ENCODE measurements at places on chromosomes 16 and 17. TPM values are rescaled to one million over a fixed set of nuclear protein-coding genes. Genes with fewer than 3 reads are reported as not detected.

The PPP1R1B gene
- not detected for total RNA-seq

DNA sequence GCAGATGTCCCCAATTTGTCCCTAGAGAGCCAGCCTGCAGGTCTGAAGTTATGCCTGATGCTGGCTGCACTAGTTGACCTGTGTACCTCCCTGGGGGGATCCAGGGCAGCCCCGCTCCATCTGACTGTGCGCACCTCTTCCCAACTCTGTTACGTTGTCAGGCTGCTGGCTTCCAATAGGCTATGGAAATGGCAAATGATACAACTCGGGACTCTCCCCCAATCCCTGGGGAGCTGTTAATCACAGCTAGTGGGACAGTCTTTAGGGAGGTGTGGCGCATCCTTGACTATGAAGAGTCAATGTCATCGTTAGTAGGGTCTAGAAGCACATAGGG, 30.1 kb downstream of the GPRC5B start:
- no peak for DNase-seq
- H3K36me3 ChIP-seq: no peaks in the 10 kb centered on the region
- H3K27me3 ChIP-seq: no peaks in the 10 kb centered on the region
- H3K4me1 ChIP-seq: peaks cover 12% of the 10 kb centered on the region
- no peak overlapping the region for H3K4me3 ChIP-seq

DNA sequence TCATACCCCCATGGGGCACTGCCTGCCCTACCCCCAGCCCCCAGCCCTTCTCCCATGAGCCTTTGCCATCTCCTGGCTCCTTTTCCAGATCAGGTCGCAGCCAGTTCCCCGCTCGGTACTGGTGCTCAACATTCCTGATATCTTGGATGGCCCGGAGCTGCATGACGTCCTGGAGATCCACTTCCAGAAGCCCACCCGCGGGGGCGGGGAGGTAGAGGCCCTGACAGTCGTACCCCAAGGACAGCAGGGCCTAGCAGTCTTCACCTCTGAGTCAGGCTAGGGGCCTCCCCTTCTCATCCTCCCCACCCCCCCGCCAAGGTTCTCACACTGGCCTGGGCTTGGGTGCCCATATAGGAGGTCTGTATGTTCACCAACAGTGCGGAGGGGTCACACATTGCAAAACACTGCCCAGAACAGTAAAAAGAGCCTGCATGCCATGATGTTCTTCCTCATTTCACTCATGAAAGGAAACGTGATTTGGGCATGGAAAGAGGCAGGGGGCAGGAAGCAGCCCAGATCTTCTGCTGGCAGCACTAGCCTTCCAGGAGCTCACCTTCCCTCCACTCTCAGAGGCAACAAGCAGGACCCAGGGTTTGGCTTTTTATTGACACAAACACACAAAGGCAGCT, 7.5 kb downstream of the IFI35 start:
- DNase-seq: no peak
- no peak overlapping the region for H3K4me3 ChIP-seq

- H3K27me3 ChIP-seq: no peaks in the 10 kb centered on the region
- no peaks in the 10 kb centered on the region for H3K4me1 ChIP-seq
- no peak for DNase-seq
- H3K4me3 ChIP-seq: no peak overlapping the region
- no peak overlapping the region for H3K27ac ChIP-seq
These were observed 6.2 kb upstream of the CD300LG start for GRCh38 chr17:43840814-43841213.

DNA sequence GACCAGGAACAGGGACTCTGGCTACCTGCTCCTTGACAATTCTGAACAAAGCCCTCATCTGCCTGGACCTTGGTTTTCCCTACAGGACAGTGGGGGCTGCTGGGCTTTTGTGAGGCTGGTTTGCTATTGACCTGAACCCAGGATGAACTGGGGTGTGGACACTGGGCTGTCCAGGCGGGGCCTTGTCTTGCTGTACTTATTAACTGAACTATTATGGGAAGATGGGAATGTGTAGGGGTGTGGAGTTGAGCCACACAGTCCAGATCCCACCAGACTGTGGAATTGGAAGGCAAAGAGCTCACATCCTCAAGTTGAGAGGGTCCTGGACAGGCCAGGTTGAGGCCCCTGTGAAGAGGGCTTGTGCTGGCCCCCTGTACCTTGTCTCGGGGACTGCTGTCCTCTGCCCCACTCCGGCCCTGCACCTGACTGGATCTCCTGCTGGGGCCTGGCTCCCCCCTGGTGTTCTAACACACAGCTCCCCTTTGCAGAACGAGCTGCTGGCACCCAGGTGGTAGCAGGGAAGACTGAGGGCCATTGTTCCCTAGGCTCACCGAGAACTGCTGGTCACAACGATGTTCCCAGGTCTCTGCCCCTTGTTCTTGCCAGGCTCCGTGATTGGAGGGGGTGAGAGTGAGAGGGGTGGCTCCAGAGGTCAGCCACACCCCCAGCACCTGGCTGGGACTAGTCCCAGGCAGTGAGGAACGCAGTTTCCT, 51.8 kb upstream of the CDC42EP4 start:
- H3K36me3 ChIP-seq: no peaks in the 10 kb centered on the region
- no peaks in the 10 kb centered on the region for H3K27me3 ChIP-seq
- no peak overlapping the region for H3K4me3 ChIP-seq
- DNase-seq: no peak
- H3K4me1 ChIP-seq: peaks cover 41% of the 10 kb centered on the region

- H3K36me3 ChIP-seq: no peaks in the 10 kb centered on the region
- H3K4me3 ChIP-seq: no peak overlapping the region
- H3K27ac ChIP-seq: no peak overlapping the region
- no peak for DNase-seq
- peaks cover 5% of the 10 kb centered on the region for H3K4me1 ChIP-seq
These were observed 10.9 kb downstream of the SLC13A2 start for GRCh38 chr17:28484296-28484695.

The SOCS1 gene
- total RNA-seq: 8.1 TPM

DNA sequence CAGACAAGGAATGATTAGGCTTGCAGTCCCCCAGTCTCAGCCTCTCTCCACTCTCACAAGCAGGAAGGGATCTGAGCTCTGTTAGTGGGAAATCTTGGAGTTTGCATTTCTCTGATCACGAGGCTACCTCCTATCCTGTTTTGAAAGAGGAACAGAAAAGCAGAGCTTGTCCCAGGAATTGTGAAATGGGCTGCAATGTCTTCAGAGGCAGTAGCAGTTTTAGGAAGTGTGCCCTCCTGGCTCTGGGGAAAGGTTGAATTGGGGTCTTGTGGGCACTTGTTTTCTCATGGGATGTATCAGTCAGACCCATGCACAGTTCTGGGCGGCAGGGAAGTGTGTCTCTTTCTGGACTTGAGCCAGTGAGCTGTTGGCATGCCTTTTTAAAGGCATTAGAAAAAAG, 22.8 kb downstream of the NUP85 start:
- H3K36me3 ChIP-seq: peaks cover 22% of the 10 kb centered on the region
- no peaks in the 10 kb centered on the region for H3K4me1 ChIP-seq
- no peak overlapping the region for H3K27ac ChIP-seq
- no peak overlapping the region for H3K4me3 ChIP-seq
- no peak for DNase-seq

The C16orf96 gene
- not detected for total RNA-seq

DNA sequence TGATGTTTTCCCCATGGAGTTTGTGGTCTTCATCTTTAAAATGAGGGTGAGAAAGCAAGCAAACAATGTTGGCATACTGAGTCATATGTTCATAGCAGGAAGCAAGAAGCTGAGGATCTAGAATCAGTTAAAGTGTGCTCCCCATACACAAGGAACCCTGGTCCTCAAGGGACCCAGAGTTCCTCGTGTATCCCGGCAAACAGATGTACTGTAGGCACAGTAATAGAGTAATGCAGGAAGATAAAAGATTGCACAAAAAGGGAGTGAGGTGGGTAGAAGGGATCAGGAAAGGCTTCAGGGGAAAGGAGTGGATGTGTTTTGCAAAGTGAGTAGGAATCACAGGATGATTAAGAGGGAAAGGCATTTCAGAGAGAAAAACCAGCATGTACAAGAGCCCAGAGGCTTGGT, 412.3 kb upstream of the CDH11 start:
- no peak overlapping the region for H3K27ac ChIP-seq
- no peaks in the 10 kb centered on the region for H3K36me3 ChIP-seq
- DNase-seq: no peak
- H3K4me3 ChIP-seq: no peak overlapping the region
- no peaks in the 10 kb centered on the region for H3K4me1 ChIP-seq

The HCRT gene
- not detected for total RNA-seq

DNA sequence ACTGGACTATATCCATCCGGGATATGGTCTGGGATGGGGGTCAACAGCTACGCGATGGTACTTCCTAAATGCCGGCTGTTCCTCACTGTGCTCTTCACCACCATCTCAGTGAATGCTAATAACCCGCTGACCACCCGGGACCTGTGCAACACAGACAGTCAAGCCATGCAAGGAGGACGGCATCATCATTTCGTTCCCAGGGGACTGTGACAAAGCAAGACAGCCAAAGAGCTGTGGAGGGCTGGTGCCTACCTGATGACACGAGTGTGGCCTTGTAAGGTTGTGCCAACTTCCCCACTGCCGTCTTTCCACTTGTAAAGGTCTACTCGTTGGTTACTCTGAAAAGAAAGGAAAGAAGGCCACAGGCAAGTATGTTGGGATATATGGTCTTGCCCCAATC, 33.7 kb downstream of the WDR59 start:
- no peak overlapping the region for H3K4me3 ChIP-seq
- H3K4me1 ChIP-seq: peaks cover 6% of the 10 kb centered on the region
- H3K36me3 ChIP-seq: peaks cover 19% of the 10 kb centered on the region
- no peak overlapping the region for H3K27ac ChIP-seq
- no peak for DNase-seq

The TCAP gene
- 1.9 TPM for total RNA-seq

- H3K4me3 ChIP-seq: no peak overlapping the region
- no peaks in the 10 kb centered on the region for H3K36me3 ChIP-seq
- DNase-seq: no peak
- H3K4me1 ChIP-seq: peaks cover 31% of the 10 kb centered on the region
- H3K27me3 ChIP-seq: no peaks in the 10 kb centered on the region
These were observed 10.0 kb upstream of the MPRIP start for GRCh38 chr17:17032131-17032692.

DNA sequence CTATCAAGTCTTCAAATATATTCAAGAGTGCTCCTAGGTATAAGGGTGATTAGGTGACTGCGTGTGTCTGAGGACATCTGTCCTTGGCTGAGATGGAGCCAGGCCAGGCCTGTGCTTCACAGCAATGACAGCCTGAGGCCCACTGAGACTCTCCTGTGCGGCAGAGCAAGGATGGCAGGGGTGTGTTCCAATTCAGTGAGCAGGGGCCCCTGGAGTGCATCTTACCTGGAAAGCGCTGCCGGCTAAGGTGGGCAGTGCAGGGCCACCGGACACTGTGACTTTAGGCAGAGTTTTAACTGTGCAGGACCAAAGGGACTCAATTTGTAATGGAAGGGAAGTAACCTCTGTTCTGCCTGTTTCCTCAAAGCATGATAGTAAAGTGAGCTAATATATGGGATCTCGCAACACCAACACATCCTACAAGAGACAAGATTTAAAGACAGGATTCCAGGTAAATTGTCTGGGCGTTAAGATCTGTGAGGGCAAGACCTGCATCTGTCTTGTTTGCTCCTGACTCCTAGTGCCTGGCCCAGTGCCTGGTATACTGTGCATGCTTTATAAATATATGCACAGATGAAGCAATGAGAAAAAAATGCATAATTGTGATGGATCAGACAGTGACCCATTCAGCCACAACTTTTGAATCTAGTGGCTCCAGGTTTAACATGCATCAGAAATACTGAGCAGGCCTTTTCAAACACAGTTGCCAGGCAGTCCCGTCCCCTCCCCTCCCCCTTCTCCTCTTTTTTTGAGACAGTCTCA, 86.7 kb downstream of the MRC2 start:
- H3K4me1 ChIP-seq: peaks cover 6% of the 10 kb centered on the region
- no peaks in the 10 kb centered on the region for H3K27me3 ChIP-seq
- H3K27ac ChIP-seq: no peak overlapping the region
- H3K36me3 ChIP-seq: no peaks in the 10 kb centered on the region

DNA sequence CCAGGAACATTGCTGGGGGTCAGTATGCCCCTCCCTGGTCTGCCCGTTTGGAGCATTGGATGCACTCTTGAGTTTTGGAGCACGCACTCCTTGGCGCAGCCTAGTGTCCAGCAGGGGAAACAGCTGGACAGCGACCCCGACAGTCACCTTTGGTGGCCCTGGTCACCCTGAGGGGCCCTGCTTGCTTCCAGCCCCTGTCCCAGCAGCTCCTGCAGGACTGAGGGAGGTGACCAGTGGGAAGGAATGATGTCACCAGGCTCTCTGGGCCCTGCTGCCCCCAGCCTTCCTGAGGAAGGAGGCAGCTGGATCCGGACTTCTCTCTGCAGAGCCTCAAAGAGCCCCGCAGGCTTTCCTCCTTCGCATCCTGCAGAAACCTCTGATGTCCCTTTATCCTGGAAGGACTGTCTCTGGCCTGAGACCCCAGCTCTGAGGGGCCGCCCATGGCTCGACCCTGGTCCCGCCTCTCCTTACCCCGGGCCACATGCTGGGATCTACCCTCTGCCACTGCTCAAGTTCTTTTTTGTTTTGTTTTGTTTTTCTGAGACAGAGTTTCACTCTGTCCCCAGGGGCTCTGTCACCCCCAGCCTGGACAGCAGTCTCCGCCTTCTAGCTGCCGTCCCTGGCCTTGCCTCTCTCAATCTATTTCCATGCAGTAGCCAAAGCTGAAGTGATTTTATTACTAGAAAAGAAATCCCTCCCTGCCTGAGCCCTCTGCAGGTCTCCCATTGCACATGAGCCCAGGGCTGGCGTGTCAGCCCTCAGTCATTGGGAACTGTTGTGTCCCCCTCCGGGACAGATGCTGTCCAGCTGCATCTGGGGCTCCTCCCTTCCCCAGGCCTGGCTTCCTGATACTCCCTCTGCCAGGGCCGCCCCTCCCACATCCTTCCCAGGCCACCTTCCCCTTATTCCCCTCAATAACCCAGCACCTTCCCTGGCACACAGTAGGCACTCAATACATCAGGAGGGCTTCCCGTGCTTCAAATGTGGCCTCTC, 11.6 kb downstream of the ZSCAN10 start:
- no peak overlapping the region for H3K4me3 ChIP-seq
- no peaks in the 10 kb centered on the region for H3K36me3 ChIP-seq
- DNase-seq: peak; percentile 25
- no peaks in the 10 kb centered on the region for H3K4me1 ChIP-seq

GRCh38 chr17:31697838-31698237, 161.2 kb downstream of the COPRS start:
- H3K27me3 ChIP-seq: no peaks in the 10 kb centered on the region
- no peaks in the 10 kb centered on the region for H3K36me3 ChIP-seq
- DNase-seq: no peak
- H3K27ac ChIP-seq: no peak overlapping the region
- H3K4me1 ChIP-seq: no peaks in the 10 kb centered on the region

GRCh38 chr16:87608400-87608985, 6.2 kb downstream of the JPH3 start:
- peak; percentile 71 for DNase-seq
- H3K36me3 ChIP-seq: no peaks in the 10 kb centered on the region
- H3K27ac ChIP-seq: no peak overlapping the region
- H3K27me3 ChIP-seq: no peaks in the 10 kb centered on the region
- H3K4me1 ChIP-seq: no peaks in the 10 kb centered on the region

The LRRC3C gene
- not detected for total RNA-seq

GRCh38 chr16:495127-495748, 32.3 kb upstream of the CAPN15 start:
- H3K27me3 ChIP-seq: no peaks in the 10 kb centered on the region
- no peak overlapping the region for H3K4me3 ChIP-seq
- H3K4me1 ChIP-seq: peaks cover 25% of the 10 kb centered on the region
- DNase-seq: peak; percentile 72
- no peak overlapping the region for H3K27ac ChIP-seq

GRCh38 chr16:66250686-66251431, 115.6 kb upstream of the CDH5 start:
- no peak for DNase-seq
- H3K4me3 ChIP-seq: no peak overlapping the region
- no peaks in the 10 kb centered on the region for H3K36me3 ChIP-seq
- no peaks in the 10 kb centered on the region for H3K27me3 ChIP-seq
- no peaks in the 10 kb centered on the region for H3K4me1 ChIP-seq

The C1QTNF1 gene
- not detected for total RNA-seq

The TMEM88 gene
- 1.4 TPM for total RNA-seq

Measured in Karpas-422 (cell line).